Activated CD8-positive, alpha-beta memory T cell treated with anti-CD3 and anti-CD28 coated beads for 1 hour (primary cell): ENCODE measurements at places on chromosomes 2 and 18.

- no peak for DNase-seq
These were observed 278.6 kb upstream of the TMEFF2 start for GRCh38 chr2:192473331-192473730.

DNA sequence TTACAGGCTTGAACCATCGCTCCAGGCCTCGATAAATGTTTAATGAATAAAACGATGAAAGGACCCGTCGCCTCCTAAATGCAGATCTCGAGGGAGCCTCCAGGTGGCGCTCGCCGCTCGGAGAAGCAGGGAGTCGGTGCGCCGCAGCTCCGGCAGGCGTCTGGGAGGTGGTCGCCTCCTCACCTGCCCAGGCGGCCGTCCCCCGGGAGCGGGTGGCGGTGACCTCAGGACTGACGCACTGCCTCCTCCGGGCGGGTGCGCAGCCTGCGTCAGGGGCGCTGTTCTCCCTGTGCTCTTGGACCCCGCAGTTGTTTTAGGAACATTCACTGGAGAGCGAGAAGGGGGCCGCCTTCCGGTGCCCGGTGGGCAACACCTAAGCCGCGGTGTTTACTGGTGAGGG, 38.6 kb upstream of the POLE4 start:
- peak; percentile 44 for DNase-seq

DNA sequence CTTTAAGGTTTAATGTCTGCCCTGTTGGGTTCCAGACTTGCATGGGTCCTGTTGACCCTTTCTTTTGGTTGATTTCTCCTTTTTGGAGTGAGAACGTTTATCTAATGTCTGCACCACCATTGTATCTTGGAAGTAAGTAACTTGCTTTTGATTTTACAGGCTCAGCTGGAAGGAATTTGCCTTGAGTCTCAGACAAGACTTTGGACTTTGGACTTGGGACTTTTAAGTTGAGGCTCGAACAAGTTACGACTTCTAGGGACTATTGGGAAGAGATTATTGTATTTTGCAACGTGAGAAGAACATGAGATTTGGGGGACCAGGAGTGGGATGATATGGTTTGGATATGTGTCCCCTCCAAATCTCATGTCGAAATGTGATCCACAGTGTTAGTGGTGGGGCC, 267.7 kb downstream of the GLI2 start:
- DNase-seq, result no peak

DNA sequence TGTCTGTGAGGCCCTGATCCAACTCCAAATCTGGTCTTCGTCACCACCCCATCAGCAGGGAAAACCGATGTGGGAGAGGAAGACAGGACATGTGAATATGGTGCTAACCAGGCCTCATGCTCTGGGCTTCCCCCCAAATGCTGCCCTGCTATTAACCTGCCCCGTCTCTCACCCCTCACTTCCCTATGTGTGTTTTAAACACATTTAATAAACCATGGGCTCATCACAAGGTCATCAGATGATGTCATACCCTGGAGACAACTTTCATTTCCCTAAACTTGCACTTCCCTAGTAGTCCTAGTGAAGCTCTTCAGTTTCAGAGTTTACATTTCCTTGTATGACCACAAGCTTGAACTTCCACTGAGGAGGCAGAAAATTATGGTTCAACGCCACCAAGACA, 49.9 kb downstream of the CD8B2 start:
- DNase-seq, result no peak

- DNase-seq, result no peak
These were observed 5.2 kb downstream of the FHOD3 start for GRCh38 chr18:36302676-36303075.

- no peak for DNase-seq
These were observed 1.2 kb upstream of the NPAS2 start for GRCh38 chr2:100818606-100819369.

DNA sequence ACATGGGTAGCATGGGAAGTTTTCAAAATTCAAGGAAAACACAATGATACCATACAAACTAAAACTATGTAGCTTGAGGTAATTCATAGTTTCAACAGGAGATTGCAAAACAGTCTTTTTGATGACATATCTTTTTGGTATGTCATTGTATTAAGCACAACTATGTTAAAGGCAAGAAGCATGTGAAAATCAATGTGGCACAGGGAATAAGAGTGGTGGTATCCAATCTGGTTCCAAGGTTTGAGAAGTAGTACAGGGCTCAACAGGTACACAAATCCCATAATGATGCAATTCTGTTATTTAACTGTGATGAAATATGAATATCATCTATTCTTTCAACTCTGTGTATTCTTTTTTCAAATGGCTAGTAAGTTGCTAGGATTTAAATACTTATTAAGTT, 16.4 kb upstream of the DLX2 start:
- no peak for DNase-seq

DNA sequence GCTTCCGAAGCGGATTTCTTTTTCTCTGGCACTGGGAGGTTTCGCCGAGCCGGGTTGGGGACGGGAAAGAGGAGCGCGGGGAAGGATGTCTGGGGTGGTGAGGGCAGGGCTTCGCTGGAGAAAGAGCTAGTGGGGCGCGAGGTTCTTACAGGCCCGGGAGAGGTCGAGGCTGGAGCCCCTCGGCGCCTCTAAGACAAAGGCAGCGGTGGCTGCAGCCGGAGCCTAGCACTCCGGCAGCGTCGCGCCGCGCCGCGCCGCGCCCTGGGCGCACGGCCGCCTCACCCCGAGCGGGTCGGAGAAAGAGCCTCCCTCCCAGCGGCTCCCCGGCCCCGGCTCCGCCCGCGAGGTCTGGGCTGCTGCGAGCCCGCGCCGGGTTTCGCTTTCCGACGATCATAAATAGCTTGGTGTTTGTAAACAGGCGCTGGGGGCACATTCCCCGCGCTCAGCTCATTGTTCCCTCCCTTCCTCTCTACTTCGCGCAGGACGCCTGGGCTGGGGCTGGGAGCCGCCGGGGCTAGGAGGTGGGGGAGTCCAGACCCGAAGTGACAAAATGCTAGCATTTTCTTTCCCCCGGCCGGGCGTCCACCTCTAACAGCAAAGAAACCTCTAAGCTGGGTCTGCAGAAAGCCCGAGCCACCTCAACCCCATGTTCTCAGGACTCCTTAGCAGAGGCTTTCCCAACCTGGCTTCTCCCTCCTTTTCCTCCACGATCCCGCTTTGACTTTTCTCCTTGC, 813 bp upstream of the MEIS1 start:
- no peak for DNase-seq

- DNase-seq, result no peak
These were observed 9.0 kb downstream of the RELCH start for GRCh38 chr18:62196079-62196478.

- no peak for DNase-seq
These were observed 248.7 kb upstream of the TNP1 start for GRCh38 chr2:217108575-217109027.

DNA sequence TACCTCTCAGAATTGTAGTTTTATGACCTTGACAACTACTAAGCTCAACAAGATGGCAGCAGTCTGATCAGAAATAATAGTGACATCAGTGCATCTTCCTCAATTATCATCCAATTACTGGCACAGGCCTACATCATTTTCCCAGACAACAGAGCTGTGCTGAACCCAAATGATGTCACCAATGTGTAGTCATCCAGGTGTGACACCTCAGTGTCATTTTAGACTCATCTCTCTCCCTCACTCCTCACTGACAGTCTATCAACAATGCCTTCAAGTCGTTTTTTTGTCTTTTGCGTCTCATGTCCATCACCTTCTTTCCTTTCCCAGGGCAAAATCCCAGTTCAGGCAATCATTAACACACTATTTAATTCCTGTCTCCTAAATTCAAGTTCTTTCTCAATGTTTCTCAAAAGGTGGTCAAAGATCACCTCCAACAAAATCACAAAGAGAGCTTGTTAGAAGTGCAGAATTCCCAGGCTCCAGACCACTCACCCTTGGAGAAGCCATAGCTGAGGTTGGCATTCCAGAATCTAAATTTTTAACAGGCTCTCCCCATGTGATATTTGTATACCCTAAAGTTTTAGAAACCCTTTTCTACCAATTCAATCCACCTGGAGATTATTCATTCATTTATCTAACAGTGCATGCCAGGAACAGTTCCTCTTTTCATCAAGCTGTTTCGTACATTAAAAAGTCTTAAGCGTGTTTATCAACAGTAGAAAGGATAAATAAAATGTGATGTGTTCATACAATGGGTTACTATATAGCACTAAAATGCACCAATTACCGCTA, 125.3 kb upstream of the KLF7 start:
- DNase-seq, result no peak

GRCh38 chr2:226475650-226476049, 324.0 kb downstream of the IRS1 start:
- no peak for DNase-seq

- no peak for DNase-seq
These were observed 18.7 kb upstream of the LHCGR start for GRCh38 chr2:48774251-48774650.

DNA sequence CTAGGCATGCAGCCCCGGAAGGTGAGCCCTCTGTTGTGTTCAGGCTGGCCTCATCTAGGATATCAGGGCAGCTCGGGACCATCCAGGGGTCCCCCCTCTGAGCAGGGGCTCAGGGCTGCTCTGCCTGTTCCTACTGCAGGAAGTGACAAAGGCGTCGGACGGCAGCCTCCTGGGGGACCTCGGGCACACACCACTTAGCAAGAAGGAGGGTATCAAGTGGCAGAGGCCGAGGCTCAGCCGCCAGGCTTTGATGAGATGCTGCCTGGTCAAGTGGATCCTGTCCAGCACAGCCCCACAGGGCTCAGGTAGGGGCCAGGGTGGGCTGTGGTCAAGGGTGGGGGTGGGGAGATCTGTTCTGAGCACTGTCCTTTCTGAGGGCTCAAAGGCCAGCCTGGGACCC, 13.1 kb downstream of the KCNIP3 start:
- no peak for DNase-seq

- no peak for DNase-seq
These were observed 7.2 kb downstream of the RND3 start for GRCh38 chr2:150480241-150480640.

- no peak for DNase-seq
These were observed 10.3 kb upstream of the HOXD1 start for GRCh38 chr2:176178038-176178756.

DNA sequence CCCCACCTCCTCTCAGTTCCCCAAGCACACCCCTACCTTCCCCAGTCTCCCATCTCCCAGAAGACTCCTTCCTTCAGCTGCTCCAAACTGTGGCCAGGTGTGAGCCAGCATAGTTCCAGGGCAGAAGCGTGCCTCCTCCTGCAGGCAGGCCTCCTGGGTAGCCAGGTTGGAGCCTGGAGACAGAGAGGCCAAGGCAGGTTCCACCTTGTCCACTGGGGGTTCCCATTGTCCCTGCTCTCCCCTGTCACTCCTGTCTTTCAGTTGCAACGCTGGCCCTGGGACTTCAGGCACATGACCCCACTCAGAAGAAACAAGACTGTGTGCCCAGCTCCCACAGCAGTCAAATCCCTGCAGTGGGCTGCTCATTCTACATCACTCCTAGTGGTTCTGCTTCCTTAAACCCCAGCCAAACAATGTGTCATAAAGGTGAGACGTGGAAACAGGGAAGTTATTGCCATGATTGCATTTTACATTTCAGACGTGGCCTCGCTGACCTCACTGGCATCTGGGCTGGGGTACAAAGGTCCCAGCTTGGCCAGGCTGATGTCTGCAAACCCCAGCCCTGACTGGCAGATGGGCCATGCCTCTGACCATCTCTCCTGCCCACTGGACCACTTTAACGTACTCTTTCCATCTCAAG, 96.5 kb upstream of the BOD1L2 start:
- DNase-seq, result no peak

- no peak for DNase-seq
These were observed 93.4 kb downstream of the DOCK10 start for GRCh38 chr2:224948859-224949258.

DNA sequence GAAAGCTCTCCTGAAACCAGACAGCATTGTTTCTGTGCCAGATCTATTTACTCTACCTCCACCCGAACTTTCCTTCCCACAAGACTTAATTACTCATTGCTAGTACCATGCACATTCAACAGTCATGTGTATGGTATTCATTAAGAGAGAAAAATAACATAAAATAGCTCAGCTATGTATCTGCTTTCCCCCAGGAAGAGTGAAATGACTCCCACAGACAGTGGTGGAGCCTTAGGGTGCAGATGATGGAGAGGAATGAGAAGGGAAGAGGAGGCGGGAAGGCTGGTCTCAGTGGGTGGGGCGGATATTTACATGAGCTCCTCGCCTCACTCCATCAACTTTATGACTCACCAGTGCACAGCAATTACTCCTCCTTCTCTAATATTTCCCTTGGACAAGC, 724.5 kb downstream of the EPHA4 start:
- no peak for DNase-seq

GRCh38 chr2:180707175-180707883, 273.1 kb upstream of the UBE2E3 start:
- no peak for DNase-seq

DNA sequence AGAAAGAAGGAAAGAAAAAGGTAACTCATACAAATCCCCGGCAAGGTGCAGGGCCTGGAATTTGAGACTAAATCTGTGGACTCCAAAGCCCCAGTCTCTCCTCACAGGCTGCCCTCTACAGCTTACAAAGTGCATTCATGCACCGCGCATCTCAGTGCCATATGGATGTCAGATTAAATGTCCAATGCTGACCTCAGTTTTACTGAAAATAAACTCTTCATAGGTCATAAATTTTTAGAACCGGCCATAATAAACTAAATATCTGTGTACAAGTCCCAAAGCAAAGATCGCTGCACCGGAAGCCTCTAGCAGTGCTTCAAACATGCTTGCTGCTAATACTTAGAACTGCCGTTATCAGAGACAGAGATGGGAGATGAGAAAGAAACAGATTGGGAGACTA, 17.7 kb downstream of the ST6GAL2 start:
- no peak for DNase-seq

DNA sequence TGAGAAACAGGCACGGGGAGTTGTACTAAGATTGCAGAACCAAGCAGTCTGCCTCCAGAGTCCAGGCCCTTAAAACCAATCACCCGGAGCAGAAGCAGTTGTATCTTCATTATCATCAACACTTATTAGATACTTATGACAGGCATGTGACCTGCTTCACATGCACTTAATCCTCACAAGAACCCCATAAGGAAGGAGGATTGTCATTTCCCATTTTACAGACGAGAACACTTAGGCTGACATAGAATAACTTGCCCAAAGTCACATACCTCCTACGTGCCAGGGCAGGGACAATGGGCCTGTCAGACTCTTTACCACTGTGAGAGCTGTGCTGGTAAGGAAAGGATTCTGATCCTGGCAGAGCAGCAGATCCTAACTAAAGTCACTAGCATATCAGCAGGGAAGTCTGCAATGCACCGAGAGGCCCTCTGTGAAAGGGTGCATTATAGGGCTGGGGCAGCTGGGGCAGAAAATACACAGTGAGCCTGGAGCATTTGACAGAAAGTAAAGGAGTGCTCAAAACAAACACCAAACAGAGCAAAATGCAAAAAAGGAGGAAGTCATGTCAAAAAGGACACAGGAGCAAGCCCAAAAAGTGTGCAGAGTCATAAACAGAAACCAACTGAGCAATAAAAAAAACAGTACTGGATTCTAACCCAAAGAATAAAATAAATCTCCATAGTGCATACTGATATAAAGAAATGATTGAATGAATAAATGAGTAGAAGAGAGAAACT, 55.9 kb upstream of the SP3 start:
- no peak for DNase-seq
